ENCODE measurements at places on chromosomes 2 and 18. TPM values are rescaled to one million over a fixed set of nuclear protein-coding genes. Genes with fewer than 3 reads are reported as not detected.

GRCh38 chr2:105857076-105857740, 112.5 kb downstream of the NCK2 start:
- no peaks in the 10 kb centered on the region for H3K4me1 ChIP-seq
- no peak overlapping the region for H3K27ac ChIP-seq
- no peaks in the 10 kb centered on the region for H3K27me3 ChIP-seq

GRCh38 chr2:60649721-60650120, 96.3 kb upstream of the BCL11A start:
- H3K4me1 ChIP-seq = no peaks in the 10 kb centered on the region
- no peaks in the 10 kb centered on the region for H3K36me3 ChIP-seq
- no peak overlapping the region for H3K4me3 ChIP-seq
- no peak overlapping the region for H3K27ac ChIP-seq
- DNase-seq = no peak
- no peaks in the 10 kb centered on the region for H3K27me3 ChIP-seq

DNA sequence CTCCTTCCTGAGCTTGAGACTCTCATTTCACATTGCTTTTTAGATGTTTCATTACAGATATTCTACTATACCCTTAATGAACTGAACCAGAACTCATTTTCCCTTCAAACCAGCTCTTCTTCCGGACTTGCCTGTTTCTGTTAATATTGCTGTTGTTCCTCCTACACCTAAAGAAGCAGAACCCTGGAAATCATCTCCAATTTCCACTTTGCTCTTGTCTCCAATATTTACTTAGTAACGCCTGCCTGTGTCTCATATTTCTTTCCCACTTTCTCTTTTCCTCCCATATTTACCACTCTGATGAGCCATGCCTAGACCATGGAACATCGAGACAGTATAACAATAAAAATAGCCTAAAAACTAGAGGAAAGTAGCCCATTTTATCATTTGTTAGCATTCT, 17.9 kb upstream of the GMCL1 start:
- peaks cover 3% of the 10 kb centered on the region for H3K36me3 ChIP-seq
- H3K27me3 ChIP-seq = no peaks in the 10 kb centered on the region
- DNase-seq = no peak
- no peak overlapping the region for H3K4me3 ChIP-seq
- no peak overlapping the region for H3K27ac ChIP-seq

- no peak overlapping the region for H3K4me3 ChIP-seq
- H3K4me1 ChIP-seq = no peaks in the 10 kb centered on the region
- no peak for DNase-seq
- H3K27ac ChIP-seq = no peak overlapping the region
Measured at GRCh38 chr2:29070526-29070925, 3.8 kb downstream of the PCARE start.

DNA sequence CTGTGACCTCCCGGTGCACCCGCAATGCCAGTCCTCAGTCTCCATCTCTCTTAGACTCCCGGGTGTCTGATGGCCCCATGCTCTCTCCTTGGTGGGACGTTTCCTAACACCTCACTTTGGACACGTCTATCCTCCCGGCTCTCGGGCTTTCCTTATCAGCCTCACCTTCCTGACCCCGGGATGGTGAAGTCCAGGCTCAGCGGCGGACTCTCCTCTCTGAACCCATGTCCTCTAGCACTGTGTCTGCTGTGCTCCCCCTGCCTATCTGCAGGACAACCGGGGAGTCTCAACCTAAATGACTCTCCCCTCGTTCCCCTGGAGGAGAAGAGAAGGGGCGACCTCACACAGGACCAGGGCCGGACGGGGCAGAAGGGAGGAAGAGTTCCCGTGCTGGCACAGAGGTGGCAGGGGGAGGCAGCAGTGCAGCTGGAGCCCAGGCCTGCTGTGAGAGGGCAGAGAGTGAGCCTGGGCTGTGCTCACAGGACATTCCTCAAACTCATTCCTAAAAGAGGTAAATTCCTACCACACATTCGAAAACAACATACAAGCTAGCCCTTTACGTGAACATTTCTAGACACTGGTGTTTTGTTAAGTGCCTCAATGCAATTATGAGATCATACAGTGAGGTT, 41.9 kb downstream of the MBP start:
- no peak for DNase-seq
- peaks cover 14% of the 10 kb centered on the region for H3K4me1 ChIP-seq
- H3K4me3 ChIP-seq = no peak overlapping the region
- H3K36me3 ChIP-seq = no peaks in the 10 kb centered on the region
- no peaks in the 10 kb centered on the region for H3K27me3 ChIP-seq

GRCh38 chr2:161796192-161796591, 172.0 kb downstream of the SLC4A10 start:
- no peak for DNase-seq
- H3K27me3 ChIP-seq = no peaks in the 10 kb centered on the region
- H3K36me3 ChIP-seq = no peaks in the 10 kb centered on the region
- H3K4me3 ChIP-seq = no peak overlapping the region
- H3K27ac ChIP-seq = no peak overlapping the region

DNA sequence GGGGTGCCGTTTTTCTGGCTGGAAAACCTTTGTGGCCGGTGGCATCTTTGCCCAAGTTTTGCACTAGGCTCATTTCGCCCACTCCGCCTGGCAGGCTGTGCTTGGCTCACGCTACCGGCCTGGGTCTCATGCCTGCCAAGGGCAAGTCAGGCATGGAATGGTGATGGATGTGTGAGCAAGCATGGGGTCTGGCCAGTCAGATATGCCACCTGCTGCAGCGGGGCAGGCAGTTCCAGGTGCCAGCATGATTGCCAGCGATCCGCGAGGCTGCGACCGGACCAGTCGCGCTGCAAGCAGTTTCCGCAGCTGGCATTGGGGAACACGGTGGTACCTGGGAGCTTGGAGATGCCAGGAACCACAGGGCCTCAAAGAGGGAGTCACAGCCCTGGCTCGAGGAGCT, 40.6 kb downstream of the TAF1B start:
- DNase-seq = no peak
- H3K36me3 ChIP-seq = peaks cover under 1% of the 10 kb centered on the region
- peaks cover 11% of the 10 kb centered on the region for H3K4me1 ChIP-seq
- H3K27ac ChIP-seq = no peak overlapping the region
- H3K27me3 ChIP-seq = no peaks in the 10 kb centered on the region

GRCh38 chr2:136389809-136390208, 271.9 kb upstream of the CXCR4 start:
- H3K27me3 ChIP-seq = no peaks in the 10 kb centered on the region
- H3K27ac ChIP-seq = no peak overlapping the region
- no peak for DNase-seq
- no peak overlapping the region for H3K4me3 ChIP-seq
- H3K4me1 ChIP-seq = no peaks in the 10 kb centered on the region

GRCh38 chr2:207040696-207041095, 101.4 kb downstream of the CPO start:
- H3K27ac ChIP-seq = no peak overlapping the region
- H3K4me1 ChIP-seq = peaks cover 16% of the 10 kb centered on the region
- H3K4me3 ChIP-seq = no peak overlapping the region
- H3K27me3 ChIP-seq = no peaks in the 10 kb centered on the region
- H3K36me3 ChIP-seq = no peaks in the 10 kb centered on the region
- no peak for DNase-seq

- H3K27me3 ChIP-seq = no peaks in the 10 kb centered on the region
- no peak for DNase-seq
- no peaks in the 10 kb centered on the region for H3K36me3 ChIP-seq
- peak overlapping the region; percentile 52 for H3K27ac ChIP-seq
- H3K4me3 ChIP-seq = peak overlapping the region; percentile 18
- peaks cover 18% of the 10 kb centered on the region for H3K4me1 ChIP-seq
Measured at GRCh38 chr2:120893811-120894584, 158.3 kb downstream of the GLI2 start.

DNA sequence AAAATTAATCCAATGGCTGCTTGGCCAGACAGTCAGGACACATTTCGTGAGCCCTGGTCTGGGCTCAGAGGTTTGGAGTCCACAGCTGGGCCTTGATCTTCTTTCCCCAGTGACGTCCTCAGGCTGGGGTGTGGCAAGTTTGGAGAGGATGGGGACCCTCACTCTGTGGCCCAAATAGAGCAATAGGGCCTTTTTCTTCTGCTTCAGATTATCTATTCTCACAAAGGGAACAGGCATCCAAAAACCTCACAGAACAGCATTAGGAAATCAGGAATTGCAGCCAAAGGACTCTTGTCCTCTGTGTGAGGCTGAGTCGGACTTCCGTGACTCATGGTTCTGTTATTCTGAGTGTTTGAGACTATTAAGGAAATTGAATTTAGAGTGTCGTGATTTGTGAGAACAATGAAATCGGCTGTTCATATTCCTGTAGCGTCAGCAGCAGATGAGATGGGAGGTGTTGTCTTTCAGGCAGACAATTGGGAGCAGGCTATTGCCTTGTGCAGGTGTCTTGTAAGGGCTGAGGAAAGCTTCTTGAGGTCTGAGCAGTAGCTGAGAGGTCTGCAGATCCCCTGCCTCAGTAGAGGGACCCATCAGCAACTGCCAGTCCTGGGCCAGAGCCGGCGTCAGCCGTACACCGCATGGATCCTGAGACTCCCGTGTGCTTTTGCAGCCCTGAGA, 113.8 kb downstream of the SH3RF3 start:
- H3K27ac ChIP-seq = peak overlapping the region; percentile 53
- H3K36me3 ChIP-seq = no peaks in the 10 kb centered on the region
- H3K4me1 ChIP-seq = peaks cover 46% of the 10 kb centered on the region
- H3K4me3 ChIP-seq = no peak overlapping the region
- peak; percentile 91 for DNase-seq

GRCh38 chr2:236733156-236733555, 163.5 kb downstream of the ACKR3 start:
- no peak for DNase-seq
- no peak overlapping the region for H3K4me3 ChIP-seq
- H3K27me3 ChIP-seq = peaks cover 17% of the 10 kb centered on the region
- no peaks in the 10 kb centered on the region for H3K4me1 ChIP-seq
- H3K36me3 ChIP-seq = no peaks in the 10 kb centered on the region
- H3K27ac ChIP-seq = no peak overlapping the region

DNA sequence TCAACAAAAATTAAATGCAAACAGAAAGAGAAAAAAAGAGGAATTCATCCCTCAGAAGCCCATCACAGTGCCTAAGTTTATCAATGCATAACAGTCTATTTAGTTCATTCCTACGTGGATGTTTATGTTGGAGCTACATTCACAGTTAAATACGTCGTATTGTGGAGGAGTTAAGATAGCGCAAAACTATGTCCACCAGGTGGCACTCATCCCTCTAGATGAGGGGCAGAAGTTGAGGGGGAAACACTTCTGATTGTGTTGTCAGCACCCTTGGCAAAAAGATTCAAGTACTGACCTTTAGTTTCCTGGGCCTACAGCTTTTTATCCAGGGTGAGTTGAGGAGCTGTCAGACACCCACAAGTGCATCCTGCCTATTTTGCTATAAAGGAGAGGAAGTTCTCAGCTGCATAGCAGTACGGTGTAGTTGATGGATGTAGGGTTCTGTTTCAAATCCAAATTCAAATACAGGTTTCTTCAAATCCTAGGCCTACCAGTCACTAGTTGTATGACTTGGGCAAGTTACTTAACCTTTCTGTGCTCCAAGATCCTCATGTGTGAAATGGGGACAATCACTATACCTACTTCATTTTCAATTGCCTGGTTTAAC, 26.8 kb upstream of the MYO1B start:
- H3K4me1 ChIP-seq = peaks cover 16% of the 10 kb centered on the region
- no peaks in the 10 kb centered on the region for H3K27me3 ChIP-seq
- peak; percentile 79 for DNase-seq
- H3K4me3 ChIP-seq = no peak overlapping the region

- no peak for DNase-seq
- peaks cover 6% of the 10 kb centered on the region for H3K36me3 ChIP-seq
- H3K27ac ChIP-seq = no peak overlapping the region
- no peaks in the 10 kb centered on the region for H3K27me3 ChIP-seq
- no peak overlapping the region for H3K4me3 ChIP-seq
- no peaks in the 10 kb centered on the region for H3K4me1 ChIP-seq
Measured at GRCh38 chr2:201267278-201268030, 7.1 kb downstream of the CASP8 start.

- no peak overlapping the region for H3K4me3 ChIP-seq
- H3K4me1 ChIP-seq = no peaks in the 10 kb centered on the region
- H3K36me3 ChIP-seq = no peaks in the 10 kb centered on the region
- no peak overlapping the region for H3K27ac ChIP-seq
- DNase-seq = peak; percentile 7
- no peaks in the 10 kb centered on the region for H3K27me3 ChIP-seq
Measured at GRCh38 chr2:239544143-239544917, 143.5 kb upstream of the HDAC4 start.

DNA sequence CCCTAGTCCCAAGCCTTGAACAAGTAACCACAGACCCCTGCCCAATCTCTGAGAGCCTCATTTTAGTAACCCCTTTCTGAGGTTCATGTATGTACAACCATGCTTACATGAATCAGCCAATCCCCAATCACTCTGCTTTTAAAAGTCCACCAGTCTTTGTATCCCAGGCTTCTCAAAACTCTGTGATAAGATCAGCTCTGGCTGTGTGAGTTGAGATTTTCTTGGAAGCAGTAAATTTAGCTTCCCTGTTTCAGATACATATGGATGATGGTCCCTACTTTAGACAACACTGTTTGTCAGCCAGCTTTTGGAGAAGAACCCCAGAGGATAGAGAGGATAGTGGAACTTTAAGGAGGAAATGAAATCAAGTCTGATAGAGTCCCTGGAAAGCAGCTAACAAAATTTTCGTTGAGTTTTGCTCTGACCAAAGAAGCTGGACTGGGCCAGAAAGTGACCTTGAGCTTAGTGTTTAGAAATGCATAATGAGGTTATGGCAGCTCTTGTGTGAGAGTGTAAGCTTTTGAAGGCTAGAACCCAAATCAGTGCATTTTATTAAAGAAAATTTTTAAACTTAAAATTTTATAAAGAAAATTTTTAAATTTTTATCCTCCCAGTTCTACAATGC, 3.7 kb downstream of the ADNP2 start:
- peaks cover 4% of the 10 kb centered on the region for H3K36me3 ChIP-seq
- H3K27ac ChIP-seq = no peak overlapping the region
- no peak overlapping the region for H3K4me3 ChIP-seq
- DNase-seq = peak; percentile 3
- H3K27me3 ChIP-seq = no peaks in the 10 kb centered on the region

DNA sequence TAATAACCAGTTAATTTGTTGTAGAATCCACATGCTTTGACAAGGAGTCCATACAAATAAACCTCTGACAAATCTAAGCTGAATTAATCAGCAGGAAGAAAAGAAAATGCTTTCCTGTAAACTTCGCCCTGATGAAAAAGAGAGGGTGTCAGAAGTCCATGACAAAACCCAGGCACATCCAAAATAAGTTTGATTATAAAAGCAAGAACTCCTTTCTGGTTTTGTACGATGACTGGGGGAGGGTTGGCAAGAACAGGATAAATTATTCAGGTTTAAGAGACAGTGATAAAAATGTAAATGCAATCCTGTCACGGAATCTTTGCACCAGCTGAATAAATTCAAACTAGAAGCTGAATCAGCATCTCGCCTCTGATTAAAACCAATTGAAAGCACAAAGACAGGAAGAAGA, 469.2 kb upstream of the TNP1 start:
- no peak overlapping the region for H3K4me3 ChIP-seq
- peaks cover 23% of the 10 kb centered on the region for H3K4me1 ChIP-seq
- H3K36me3 ChIP-seq = no peaks in the 10 kb centered on the region

GRCh38 chr2:85599468-85600234, 2.8 kb downstream of the TMEM150A start:
- DNase-seq = no peak
- no peak overlapping the region for H3K4me3 ChIP-seq
- H3K4me1 ChIP-seq = peaks cover 19% of the 10 kb centered on the region
- H3K27ac ChIP-seq = no peak overlapping the region

SMYD1 gene
- not detected for total RNA-seq

DCDC2C gene
- total RNA-seq = not detected

NTSR2 gene
- not detected for total RNA-seq

AFTPH gene
- total RNA-seq = 15.7 TPM

CPLX4 gene
- total RNA-seq = not detected

RND3 gene
- total RNA-seq = 92.0 TPM

CFC1 gene
- total RNA-seq = not detected

ANKRD30BL gene
- total RNA-seq = not detected

KLF11 gene
- 9.6 TPM for total RNA-seq
